CD4-positive, alpha-beta T cell treated with Interleukin-10 for 1 hour (primary cell): ENCODE measurements at places on chromosomes 3 and 15.

GRCh38 chr3:196670339-196670738, 30.8 kb downstream of the NRROS start:
- no peak for DNase-seq

GRCh38 chr3:141076797-141077571, 25.8 kb downstream of the SPSB4 start:
- DNase-seq, result peak; percentile 3

DNA sequence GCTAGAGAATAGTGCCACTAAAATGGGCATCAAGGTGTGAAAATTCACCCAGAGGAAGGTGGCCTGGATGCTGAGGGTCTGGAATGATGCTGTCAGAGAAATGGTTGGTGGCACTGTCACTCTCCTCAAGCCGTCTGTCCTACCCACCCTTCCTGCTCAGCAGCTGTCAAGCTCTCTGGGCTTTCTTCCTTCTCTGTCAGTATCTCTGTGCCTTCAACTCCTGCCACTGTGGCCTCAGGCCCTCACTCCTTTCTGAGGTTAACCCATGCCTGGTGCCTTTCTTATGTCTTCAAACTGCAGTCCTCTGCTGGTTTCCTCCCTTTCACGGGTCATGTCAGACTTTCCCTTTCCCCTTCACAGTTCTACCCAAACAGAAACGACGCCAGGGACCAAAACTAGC, 4.4 kb downstream of the MYO5C start:
- no peak for DNase-seq

- no peak for DNase-seq
These were observed 6.2 kb upstream of the ZNF280D start for GRCh38 chr15:56739474-56739873.

DNA sequence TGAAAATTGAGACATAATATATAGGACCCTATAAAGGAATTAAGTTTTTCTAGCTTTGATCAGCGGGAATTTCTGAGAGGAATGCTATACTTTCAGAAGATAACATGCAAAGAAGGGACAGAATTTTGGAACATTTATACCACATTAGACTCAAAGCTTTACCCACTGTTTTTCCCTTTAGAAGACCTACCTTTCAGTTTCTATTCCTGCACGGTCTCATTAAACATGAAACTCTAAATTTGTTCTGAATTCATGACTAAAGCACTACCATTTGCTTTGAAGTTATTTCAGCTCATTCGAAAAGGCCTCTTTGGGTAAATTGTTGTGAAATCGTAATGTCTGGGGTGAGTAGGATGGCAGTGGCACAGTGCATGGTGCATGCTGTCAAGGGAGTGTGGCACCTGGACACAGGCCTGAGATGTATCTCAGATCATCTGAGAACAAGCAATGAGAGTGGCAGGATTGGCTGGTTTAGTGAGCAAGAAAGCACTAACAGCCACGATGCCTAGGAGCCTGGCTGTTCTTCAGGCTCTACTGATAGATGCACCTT, 42.5 kb downstream of the CHCHD4 start:
- DNase-seq, result no peak

- DNase-seq, result no peak
These were observed 471.4 kb upstream of the NAALADL2 start for GRCh38 chr3:174387736-174388135.

- no peak for DNase-seq
These were observed 62.0 kb downstream of the SUCNR1 start for GRCh38 chr3:151935446-151935845.

DNA sequence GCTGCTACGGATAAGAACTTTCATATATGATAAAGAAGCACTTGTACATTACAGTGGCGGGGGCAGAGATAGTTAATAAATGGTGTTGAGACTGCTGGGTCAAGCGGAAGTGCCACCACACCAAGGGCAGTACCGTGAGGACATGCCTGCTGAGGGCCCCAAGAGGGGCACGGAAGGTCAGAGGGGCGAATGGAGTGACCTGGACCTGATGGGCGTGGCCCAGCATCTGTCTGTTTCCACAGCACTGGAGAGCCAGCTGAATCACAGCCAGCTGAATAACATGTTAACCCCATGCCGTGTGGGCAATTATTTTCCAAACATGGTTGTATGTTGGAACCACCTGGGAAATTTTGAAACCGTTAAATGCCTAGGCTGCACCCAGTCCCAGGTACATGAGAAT, 37.2 kb downstream of the ANKDD1A start:
- no peak for DNase-seq

DNA sequence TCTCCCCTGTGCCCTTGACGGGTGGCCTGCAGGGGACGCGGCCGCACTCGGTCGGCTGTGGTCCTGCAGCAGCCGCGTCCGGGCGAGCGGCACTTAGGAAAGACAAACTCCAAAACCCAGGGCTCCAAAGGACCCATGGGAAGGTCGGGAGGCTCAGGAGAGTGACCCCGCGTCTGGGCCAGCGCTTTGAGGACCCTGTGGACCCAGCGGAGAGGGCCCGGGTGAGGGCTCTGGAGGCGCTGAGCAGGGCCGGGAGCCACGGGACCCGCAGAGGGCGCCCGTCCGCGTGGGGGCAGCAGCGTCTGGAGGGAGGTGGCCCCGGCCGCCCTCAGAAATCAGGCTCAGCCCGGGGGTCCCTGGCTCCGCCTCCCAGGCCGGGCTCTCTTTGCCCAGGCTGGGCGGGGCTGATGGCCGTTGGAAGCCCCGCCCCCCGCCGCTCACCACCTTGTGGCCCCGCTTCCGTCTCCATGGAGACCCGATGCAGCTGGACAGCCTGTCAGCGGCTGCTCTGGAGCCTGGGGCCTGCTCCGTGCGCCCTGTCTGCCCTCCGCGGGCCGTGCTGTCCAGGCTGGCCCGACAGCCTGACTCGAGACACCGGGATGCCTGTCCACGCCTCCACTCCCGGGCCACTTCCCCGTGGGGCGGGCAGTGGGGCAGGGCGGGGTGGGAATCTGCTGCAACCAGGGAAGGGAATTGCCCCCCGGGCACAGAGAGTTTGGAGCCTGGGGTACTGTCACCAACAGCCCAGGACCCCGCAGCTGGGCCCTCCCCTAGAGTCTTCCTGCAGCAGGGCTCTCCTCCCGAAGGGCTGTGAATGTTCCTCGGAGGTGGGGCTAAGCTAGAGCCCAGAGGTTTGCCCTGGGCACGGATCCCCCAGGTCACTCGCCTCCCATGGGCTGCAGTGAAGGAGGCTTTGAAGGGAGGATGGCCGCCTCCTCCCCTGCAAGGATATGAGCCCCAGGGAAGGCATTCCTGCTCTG, 34.8 kb upstream of the RPL32 start:
- no peak for DNase-seq

GRCh38 chr3:13553686-13554085, 4.8 kb downstream of the FBLN2 start:
- DNase-seq, result no peak

DNA sequence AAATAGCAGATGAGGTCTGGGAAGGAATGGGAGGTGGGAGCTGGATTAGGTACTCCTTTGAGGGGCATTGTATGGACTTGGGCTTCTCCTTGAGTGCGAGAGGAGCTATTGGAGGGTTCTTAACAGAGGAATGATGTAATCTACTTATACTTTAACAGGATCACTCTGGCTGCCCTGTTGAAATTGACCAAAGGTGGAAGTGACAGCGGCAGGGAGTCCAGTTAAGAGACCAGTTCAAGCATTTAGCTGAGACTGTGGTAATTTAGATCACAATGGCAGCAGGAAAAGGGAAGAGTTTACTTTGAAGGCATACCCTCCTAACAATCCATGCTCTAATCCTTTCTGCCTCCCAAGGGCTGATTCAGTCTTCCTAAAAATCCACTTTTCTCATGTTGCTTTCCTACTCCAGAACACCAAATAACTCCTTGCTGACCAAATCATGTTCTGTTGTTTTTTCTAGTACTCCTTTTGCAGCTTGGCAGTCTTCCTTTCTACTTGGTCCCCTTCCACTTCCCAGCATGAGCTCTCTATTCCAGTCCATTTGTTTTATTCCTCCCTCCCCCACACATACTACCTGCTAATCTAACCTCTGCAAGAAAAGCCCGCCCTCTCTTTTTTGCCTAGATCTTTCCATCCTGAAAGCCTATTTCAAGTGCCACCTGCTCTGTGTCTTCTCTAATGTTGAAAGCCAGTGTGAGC, 139.4 kb downstream of the NECTIN3 start:
- DNase-seq, result no peak

DNA sequence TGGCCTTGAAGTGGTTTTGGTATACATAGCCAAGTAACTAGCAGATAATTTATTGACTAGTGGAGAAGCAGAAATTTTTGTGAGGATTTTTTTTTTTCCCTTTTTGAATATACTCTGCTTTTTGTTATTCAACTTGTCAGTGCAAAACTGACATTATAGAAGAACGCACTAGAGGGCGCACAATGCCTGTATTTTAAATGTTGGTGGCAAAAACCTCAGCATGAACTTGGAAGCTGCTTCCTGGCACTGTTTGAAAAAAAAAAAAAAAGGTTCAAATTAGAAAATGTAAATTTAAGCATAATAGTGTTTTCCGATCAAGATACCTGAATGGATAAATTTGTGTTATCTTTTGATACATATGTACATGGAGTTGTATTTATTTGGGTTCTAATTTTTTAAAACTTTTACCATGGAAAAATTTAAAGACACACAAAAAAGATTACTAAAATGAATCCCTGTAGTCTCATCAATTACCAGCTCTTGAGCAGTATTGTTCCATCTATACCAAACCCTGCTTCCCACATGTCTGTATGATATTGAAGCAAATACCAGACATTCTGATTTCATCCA, 56.0 kb downstream of the SLC25A26 start:
- DNase-seq, result peak; percentile 84

GRCh38 chr15:65583701-65584100, 27.2 kb downstream of the INTS14 start:
- DNase-seq, result peak; percentile 81

DNA sequence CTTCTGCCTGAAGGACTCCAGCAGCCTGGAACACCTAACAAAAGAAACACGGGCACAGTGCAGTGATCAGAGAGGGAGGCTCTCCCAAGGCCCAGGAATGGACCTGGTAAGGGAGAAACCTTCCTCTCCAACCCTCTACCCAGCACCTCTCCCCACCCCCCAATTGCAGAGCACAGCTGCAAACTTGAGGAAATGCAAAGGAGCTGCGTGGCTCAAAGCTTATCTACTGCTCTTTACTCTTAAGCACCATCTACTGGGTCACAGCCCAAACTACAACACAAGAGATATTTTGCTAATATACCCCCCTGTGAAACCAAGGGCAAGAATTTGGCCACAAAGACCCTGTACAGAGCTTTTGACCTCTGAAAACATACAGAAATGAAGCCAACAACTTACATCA, 328.3 kb downstream of the OXSM start:
- no peak for DNase-seq

- no peak for DNase-seq
These were observed 3.4 kb downstream of the TMEM212 start for GRCh38 chr3:171846597-171846996.

DNA sequence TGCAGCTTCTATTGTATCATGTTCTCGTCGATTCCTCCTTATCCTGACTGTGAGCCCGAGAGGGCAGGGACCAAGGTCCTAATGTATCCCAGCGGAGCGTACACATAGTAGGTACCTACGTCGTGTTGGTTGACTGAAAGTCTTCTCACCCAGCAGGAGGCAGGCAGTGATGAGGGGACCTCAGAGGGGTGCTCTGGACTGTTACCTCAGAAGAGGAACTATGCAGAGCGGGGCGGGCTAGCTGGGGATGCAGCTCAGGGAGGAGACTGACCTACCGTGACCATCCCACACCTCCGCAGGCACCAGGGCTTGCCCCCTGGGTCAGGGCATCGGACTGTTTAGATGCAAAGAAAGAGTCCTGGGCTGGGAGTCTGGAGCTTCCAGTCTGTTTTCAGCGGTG, 11.4 kb downstream of the CHAC1 start:
- no peak for DNase-seq

DNA sequence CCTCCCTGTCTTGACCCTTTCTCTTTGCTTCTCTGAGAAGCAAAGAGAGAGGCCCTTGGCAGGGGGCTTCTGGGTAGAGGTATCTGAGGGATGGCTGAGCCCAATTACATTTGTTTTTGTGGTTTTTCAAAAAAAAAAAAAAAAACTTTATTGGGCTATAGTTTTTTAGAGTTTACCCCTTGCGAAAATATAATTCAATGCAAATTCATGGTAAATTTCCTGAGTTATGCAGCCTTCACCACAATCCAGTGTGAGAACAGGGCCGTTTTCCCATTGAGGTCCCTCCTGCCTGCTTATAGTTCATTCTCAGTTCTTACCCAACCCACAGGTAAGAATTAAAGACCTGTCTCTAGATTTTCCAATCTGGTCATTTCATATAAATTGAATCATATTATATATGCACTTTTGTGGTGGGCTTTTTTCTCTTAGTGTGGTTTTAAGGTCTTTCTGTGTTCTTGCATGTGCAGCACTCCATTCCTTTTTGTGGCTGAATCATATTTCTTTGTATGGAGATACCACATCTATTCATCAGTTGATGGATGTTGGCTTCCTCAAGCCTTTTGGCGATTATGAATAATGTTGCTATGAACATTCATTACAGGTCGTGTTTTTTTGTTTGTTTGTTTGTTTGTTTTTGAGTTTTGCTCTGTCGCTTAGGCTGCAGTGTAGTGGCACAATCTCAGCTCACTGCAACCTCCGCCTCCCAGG, 2.7 kb downstream of the MCM2 start:
- DNase-seq, result no peak

DNA sequence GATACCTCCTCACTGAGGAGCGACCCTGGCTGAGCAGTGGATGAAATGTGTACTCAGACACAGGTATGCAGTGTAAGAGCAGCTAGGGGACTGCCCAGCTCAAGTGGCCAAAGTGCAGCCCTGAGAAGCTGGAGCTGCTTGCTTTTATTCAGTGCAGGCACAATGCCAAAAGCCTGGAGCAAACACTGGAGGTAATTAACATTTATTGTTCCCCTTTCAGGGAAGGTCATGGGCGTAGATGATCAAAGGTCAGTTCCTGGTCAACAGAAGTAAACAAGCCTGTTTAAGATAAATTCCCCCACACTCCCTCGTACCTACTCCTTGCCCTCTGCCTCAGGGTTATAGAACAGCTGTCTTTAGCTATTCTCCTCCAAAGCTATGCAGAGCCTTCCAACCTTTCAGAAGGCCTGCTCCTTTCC, 17.5 kb downstream of the PLA2G4F start:
- DNase-seq, result no peak

GRCh38 chr3:172313671-172314070, 134.6 kb downstream of the GHSR start:
- no peak for DNase-seq

DNA sequence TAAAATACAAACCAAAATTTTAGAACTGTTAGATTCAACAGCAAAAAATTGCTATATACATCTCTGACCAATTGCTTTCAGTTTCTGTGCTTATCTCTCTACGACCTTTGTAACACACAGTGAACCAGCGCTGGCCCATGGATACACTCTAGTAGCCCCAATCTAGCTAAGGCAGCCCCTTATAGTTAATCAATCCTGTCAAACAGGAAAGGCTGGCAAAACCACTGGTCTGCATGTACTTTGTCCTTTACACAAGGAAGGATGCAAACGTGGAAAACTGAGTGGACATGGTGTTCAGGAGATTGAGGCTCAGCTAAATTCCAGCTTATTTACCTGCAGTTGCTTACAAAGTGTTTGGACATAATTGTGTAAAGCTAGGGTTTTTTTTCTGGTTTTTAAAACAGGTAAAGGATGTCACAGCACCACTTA, 25.9 kb downstream of the ADGRG7 start:
- DNase-seq, result no peak

GRCh38 chr3:46466273-46466672, 1.6 kb upstream of the LTF start:
- no peak for DNase-seq
